ENCODE measurements at places on chromosomes 7 and 10. TPM values are rescaled to one million over a fixed set of nuclear protein-coding genes. Genes with fewer than 3 reads are reported as not detected.

Gene CALML5
- total RNA-seq: not detected

Gene MOGAT3
- total RNA-seq: not detected

Gene COBL
- total RNA-seq: 0.10 TPM

Gene CTNNA3
- 0.42 TPM for total RNA-seq

Gene TMEM130
- 0.21 TPM for total RNA-seq

Gene WASHC2C
- total RNA-seq: 45.4 TPM

Gene GARIN1A
- 0.52 TPM for total RNA-seq

Gene FAM180A
- not detected for total RNA-seq

Gene CLDN3
- not detected for total RNA-seq

Gene ZEB1
- 172 TPM for total RNA-seq

Gene MMD2
- total RNA-seq: not detected

Gene GFRA1
- not detected for total RNA-seq

Gene GJD4
- total RNA-seq: not detected

Gene OR13A1
- 0.10 TPM for total RNA-seq

Gene C7orf33
- not detected for total RNA-seq

Gene FANK1
- 0.21 TPM for total RNA-seq

Gene DIP2C
- 1.7 TPM for total RNA-seq

Gene SCART1
- 1.5 TPM for total RNA-seq

Gene RAPGEF5
- 0.63 TPM for total RNA-seq

Gene HTRA1
- 2.2 TPM for total RNA-seq

Gene NPC1L1
- total RNA-seq: not detected

Gene CYP26A1
- total RNA-seq: not detected

Gene NDUFA5
- 53.7 TPM for total RNA-seq

Gene AKR1C8
- 0.42 TPM for total RNA-seq

Gene NEURL1
- total RNA-seq: 4.8 TPM

Gene SPDYE1
- total RNA-seq: under 0.01 TPM

Gene CDHR1
- 0.31 TPM for total RNA-seq

Gene WIPF3
- under 0.01 TPM for total RNA-seq

Gene SH2B2
- total RNA-seq: 9.2 TPM

Gene SORBS1
- 5.2 TPM for total RNA-seq

Gene BMPER
- total RNA-seq: 0.21 TPM

Gene TMEM176B
- 4.7 TPM for total RNA-seq

Gene CNPY1
- total RNA-seq: not detected

Gene AEBP1
- total RNA-seq: 5.4 TPM

Gene GSTK1
- 245 TPM for total RNA-seq

Gene DBNL
- 100 TPM for total RNA-seq

Gene ITGB8
- 11.3 TPM for total RNA-seq

Gene SYT15
- 0.10 TPM for total RNA-seq

Gene GRM3
- total RNA-seq: not detected

Gene MYL10
- not detected for total RNA-seq

Gene GPR15LG
- total RNA-seq: not detected

Gene PLXNA4
- total RNA-seq: 2.6 TPM

Gene SLC29A4
- total RNA-seq: 0.10 TPM

Gene HOXA10
- total RNA-seq: 0.63 TPM

Gene CCDC136
- total RNA-seq: 1.3 TPM

Gene SLC18A3
- 0.10 TPM for total RNA-seq

Gene FLNC
- total RNA-seq: under 0.01 TPM

Gene PTF1A
- not detected for total RNA-seq

Gene DEPP1
- 0.21 TPM for total RNA-seq

Gene FGFR2
- total RNA-seq: not detected

Gene SFTPD
- total RNA-seq: not detected

Gene SUN3
- 0.10 TPM for total RNA-seq

Gene DDX50
- total RNA-seq: 40.0 TPM

Gene SOSTDC1
- total RNA-seq: not detected

Gene ANK3
- total RNA-seq: 73.0 TPM

Gene INHBA
- total RNA-seq: 5.5 TPM

Data from mononuclear cell (primary cell).